ENCODE measurements at places on chromosomes 1 and 21.

DNA sequence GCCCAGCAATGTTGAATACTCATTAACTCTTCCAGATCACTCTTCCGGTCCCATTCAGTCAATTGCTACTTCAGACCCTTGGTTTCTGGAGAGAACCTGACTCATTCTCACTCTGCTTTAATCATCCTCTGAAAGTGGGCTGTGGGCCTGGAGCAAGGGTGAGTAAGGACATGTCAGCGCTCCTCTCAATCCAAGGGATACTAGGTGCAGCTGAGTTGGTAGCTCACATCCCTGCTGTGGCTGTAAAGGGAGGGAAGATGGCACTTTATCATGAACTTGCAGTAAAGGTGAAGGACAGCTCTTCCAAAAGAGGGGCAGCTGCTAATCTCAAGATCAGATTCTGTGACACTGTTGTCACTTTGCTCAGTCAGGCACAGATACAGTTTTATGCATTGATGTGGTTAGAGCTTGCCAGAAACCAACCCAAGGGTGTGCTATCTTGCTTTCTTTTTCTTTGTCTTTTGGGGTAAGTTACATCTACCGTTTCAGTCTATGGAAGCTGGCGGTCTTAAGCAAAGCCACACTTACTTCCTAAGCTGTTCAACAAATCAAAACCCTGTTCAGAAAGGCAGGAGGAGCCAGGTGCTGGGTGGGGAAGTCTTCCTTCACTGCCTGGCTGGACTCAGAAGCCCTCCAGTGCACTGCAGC, 26.5 kb upstream of the NTPCR start:
- peak; percentile 5 for DNase-seq

GRCh38 chr21:45434645-45435217, 29.8 kb downstream of the COL18A1 start:
- no peak for DNase-seq

GRCh38 chr1:72936151-72936740, 653.9 kb upstream of the NEGR1 start:
- DNase-seq = no peak

DNA sequence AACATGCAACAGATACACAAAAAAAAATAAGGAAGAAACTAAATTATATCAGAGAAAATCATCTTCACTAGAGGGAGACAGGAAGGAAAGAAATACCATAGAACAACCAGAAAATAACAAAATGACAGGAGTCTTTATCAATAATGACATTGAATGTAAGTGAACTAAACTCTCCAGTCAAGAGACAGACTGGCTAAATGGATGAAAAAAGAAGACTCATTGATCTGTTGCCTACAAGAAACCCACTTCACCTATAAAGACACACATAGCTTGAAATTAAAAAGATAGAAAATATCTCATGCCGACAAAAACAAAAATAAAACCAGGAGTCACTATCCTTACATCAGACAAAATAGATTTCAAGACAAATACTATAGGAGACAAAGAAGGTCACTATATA, 593.1 kb upstream of the USP24 start:
- DNase-seq = no peak

DNA sequence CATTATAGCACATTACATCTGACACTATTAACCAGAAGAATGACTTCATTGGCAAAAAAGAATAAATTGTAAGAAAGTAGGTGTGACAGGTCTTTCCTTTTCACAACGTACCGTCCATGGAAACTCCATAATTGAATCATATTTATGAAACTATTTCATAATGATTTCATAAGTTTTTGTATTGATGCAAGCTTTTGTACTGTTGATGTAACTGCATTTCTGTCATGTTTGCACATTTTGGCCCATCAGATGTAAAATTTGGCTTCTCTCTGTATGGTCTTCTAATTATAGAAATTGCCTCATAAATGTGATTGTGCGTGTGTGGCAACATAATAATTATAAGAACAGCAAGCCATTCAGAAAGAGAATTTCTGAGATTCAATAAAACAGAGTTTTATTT, 180.7 kb upstream of the ZNHIT6 start:
- DNase-seq = no peak

GRCh38 chr1:234619071-234619480, 9.1 kb upstream of the IRF2BP2 start:
- no peak for DNase-seq

DNA sequence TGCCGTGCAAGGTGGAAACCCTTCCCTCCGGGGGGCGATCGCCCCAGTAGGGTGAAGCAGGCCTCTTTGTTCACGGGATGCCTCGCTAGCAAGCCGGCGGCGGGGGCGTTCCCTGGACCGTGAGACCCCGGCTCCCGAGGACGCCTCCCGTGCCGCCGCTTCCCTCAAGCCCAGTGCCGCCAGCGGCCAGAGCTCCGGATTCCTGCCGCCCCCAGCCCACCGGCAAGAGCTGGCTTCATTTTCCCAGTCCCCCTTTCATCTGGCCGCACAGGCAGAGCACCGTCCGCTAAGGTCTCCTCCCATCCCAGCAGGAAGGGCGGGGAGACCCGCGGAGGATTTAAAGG, 16.3 kb downstream of the IER5 start:
- peak; percentile 16 for DNase-seq

DNA sequence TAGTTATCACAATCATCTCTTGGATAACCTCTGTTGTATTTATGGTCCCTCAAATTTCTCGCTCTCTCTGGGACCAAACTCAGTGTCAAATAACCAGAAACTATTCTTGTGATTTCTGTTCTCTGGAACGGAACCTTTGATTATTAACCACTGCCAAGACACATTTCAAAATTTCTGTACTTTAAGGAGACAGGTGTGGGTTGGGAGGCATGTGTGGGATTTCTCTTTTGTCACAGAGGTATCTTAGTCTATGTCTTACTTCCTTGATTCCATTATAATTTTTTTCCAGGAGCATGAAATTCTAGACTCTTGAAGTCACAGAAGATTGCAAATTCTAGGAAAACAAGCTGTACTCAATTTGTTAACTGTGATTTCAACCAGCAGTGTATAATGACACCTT, 919.0 kb upstream of the B3GALT2 start:
- DNase-seq = no peak

GRCh38 chr1:67882196-67882958, 49.1 kb upstream of the GNG12 start:
- DNase-seq = no peak

DNA sequence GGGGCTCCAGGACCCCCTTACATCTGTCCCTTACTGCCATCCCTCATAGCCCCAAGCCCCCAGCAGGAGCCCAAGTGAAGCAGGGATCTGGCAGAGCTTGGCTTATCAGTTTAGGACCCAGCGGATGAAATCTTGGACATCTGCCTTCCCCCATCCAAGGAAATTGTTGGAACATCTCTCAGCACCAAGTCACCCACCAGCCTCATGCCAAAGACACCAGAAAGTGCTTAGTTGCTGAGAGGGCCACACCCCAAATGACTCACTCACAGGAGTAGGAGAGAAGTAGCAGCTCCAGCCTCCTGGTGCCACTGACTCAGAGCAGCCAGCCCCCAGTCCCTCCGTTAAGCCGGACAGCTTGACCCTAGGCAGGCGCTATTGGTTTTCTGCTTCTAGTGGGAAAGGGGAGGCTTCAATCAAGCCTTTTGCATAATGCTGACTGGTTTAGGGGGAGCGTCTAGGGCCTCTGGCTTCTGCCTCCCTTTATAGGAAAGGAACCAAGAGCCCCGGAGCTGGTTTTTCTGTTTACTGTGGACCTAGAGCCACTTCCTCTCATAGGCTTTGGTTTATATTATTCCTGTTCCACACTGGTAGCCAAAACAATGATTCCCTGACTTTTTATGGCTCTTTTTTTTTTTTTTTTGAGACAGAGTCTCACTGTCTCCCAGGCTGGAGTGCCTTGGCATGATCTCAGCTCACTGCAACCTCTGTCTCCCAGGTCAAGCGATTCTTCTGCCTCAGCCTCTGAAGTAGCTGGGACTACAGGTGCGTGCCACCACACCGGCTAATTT, 114.2 kb upstream of the IPO9 start:
- no peak for DNase-seq

DNA sequence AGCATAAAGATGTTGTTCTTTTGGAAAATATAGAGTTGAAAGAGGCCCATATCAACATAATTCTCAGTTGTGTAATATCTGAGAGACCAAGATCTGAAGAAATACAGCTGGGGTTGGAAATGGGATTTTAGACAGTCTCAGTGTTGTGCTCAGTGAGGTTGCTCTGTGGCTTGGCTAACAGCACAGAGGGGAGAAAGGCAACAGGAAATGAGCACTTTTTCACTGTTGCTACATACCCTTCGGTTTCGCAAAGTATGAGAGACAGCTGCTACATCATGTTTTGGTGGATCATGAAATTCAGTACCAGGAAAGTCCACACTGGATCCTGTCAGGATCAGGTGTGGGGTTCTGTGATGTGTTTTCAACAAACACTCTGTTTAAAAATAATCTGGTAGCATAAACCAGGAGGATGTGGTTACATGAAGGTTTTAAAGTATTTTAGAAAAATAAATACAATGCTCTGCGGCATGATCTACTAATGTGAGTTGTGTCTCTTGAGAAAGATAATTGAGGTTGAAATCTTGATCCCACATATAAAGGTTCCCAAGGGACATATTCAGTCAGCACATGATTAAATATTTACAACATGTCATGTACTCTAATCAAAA, 7.0 kb upstream of the GPR88 start:
- no peak for DNase-seq

- no peak for DNase-seq
Observed at GRCh38 chr1:88877382-88877825, 14.0 kb downstream of the GTF2B start.

GRCh38 chr1:75725861-75726361, 1.4 kb downstream of the ACADM start:
- DNase-seq = no peak

DNA sequence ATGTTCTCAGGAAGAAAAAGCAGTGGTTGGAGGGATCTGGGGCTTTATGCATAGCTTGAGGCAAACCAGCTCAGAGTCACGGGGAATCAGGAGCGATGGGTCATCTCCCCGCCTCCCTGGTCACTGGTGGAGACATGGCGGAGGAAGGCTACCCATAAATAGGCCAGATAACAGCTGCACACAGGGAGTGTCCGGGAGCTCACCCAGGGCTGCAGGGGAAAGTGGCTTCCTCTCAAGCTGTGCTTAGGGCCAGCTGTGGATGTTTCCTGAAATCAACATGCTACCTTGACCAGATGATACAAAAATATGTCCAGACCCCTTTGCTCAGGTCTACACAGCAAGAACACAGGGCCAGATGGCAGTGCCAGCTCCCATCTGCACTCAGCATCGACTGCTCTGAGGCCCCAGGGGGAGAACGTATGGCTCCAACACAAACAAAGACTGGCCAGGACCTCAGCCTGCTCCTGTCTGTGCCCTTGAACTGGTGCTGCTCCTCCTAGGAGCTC, 27.1 kb upstream of the RERE start:
- DNase-seq = no peak

DNA sequence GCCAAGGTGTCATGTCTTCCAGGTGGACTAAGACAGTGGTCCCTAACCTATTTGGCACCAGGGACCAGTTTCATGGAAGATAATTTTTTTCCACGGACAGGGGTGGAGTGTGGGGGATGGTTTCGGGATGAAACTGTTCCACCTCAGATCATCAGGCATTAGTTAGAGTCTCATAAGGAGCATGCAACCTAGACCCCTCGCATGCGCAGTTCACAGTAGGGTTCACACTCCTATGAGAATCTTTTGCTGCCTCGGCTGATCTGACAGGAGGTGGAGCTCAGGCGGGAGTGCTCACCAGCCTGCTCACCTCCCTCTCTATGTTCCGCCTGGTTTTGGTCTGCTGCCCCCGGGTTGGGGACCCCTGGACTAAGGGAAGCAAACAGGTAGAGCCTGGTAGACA, 30.9 kb downstream of the LGR6 start:
- DNase-seq = no peak

GRCh38 chr1:77866296-77866695, 22.1 kb upstream of the NEXN start:
- no peak for DNase-seq

- no peak for DNase-seq
Observed at GRCh38 chr1:42418516-42418915, 37.3 kb downstream of the ZMYND12 start.

GRCh38 chr1:175338387-175339135, 146.0 kb upstream of the KIAA0040 start:
- peak; percentile 16 for DNase-seq

- no peak for DNase-seq
Observed at GRCh38 chr1:230793463-230793745, 46.2 kb downstream of the CAPN9 start.

- no peak for DNase-seq
Observed at GRCh38 chr21:41647806-41648561, 118.9 kb downstream of the RIPK4 start.

GRCh38 chr1:119870917-119871596, 25.3 kb downstream of the ADAM30 start:
- peak; percentile 34 for DNase-seq

DNA sequence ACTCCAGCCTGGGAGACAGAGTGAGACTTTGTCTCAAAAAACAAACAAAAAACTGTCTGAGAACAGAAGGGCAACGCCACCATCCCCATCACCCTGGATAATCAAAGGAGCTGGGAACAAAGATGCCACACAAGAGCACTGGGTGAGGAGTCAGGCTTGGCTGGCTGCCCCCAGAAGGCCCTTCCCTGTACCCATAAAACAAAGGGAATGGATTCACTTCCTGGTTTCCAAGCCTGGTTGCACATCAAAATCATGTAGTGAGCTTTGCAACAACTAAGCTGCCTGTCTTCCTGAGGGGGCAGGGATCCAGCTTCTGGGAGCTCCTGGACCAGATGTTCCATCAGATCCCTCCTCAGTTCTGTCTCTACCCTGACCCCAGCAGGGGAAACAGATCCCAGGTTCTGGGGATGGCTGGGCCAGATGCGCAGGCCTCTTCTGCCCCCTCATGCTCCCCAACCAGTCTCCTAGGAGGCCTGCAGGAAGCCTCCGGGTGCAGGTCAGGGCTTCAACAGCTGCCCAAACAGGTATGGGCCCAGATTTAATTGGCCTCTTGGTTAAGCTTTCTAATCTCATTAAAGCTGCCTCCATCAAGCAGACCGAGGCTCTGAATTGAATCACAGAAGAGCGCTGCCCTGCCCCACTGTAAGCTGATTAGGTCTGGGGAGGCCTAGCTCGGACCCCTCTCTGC, 97.8 kb downstream of the MRPL37 start:
- DNase-seq = no peak

DNA sequence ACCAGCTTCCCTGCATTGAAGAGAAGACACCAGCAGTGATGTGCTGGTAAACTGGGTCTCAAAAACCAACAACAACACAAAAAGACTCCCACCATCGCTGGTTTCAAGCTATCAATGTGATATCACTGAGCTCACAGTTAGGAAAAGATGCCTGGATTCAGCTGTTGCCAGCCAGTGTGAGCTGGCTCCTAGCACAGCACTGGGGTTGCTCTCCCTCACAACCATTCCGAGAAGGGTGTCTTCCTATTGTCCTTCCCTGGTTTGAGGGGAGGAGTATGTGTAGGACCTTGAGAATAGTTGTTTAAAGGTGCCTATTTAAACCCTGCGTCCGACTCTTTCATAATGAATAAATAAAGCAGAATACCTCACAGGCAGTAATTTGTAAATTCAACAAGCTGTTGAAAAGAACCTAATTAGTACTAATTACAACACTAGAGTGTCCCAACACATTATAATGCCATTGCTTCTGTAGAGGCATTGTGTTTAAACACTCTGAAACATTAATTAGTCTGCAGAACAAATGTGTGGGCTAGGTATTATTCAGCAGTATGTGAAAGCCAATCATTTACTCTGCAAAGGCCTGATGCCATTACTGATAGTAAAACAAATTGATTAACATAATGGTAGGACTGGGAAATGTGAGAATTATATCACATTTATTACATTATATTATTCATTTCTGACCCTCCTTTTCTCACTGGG, 17.2 kb downstream of the NIBAN1 start:
- no peak for DNase-seq

GRCh38 chr1:5150191-5150590, 495.8 kb downstream of the AJAP1 start:
- no peak for DNase-seq

- no peak for DNase-seq
Observed at GRCh38 chr1:5620997-5621396, 371.2 kb downstream of the NPHP4 start.

All from stimulated activated CD4-positive, alpha-beta T cell treated with anti-CD3 and anti-CD28 coated beads, TNF-alpha, amount 100 ng/mL, for 4 hours (primary cell).